Transverse colon (tissue), 4 donors: ENCODE measurements at places on chromosomes 16 and 17. TPM values are rescaled to one million over a fixed set of nuclear protein-coding genes. Genes with fewer than 3 reads are reported as not detected.

- H3K4me3 ChIP-seq, result no peak overlapping the region
- H3K27ac ChIP-seq, result no peak overlapping the region
- peaks cover 6% of the 10 kb centered on the region for H3K4me1 ChIP-seq
- H3K27me3 ChIP-seq, result no peaks in the 10 kb centered on the region
- DNase-seq, result no peak
These were observed 188.6 kb downstream of the NTN1 start for GRCh38 chr17:9209781-9210370.

- DNase-seq, result no peak
- H3K36me3 ChIP-seq, result no peaks in the 10 kb centered on the region
- no peaks in the 10 kb centered on the region for H3K27me3 ChIP-seq
- peaks cover 2% of the 10 kb centered on the region for H3K4me1 ChIP-seq
These were observed 31.5 kb upstream of the APOH start for GRCh38 chr17:66260688-66261087.

GRCh38 chr16:931626-932500 lies 38.9 kb downstream of the LMF1 start:
- no peaks in the 10 kb centered on the region for H3K36me3 ChIP-seq
- no peaks in the 10 kb centered on the region for H3K27me3 ChIP-seq
- no peaks in the 10 kb centered on the region for H3K4me1 ChIP-seq
- no peak overlapping the region for H3K4me3 ChIP-seq

- no peaks in the 10 kb centered on the region for H3K27me3 ChIP-seq
- no peaks in the 10 kb centered on the region for H3K36me3 ChIP-seq
- no peak for DNase-seq
- H3K4me1 ChIP-seq, result no peaks in the 10 kb centered on the region
- H3K4me3 ChIP-seq, result no peak overlapping the region
- no peak overlapping the region for H3K27ac ChIP-seq
These were observed 86.3 kb upstream of the TOM1L1 start for GRCh38 chr17:54814371-54814770.

The KRTAP9-8 gene
- not detected for total RNA-seq

The NUP85 gene
- 39.7 TPM for total RNA-seq

GRCh38 chr16:55662644-55663031 lies 6.8 kb downstream of the SLC6A2 start:
- no peaks in the 10 kb centered on the region for H3K36me3 ChIP-seq
- peaks cover 4% of the 10 kb centered on the region for H3K27me3 ChIP-seq
- H3K4me1 ChIP-seq, result no peaks in the 10 kb centered on the region
- H3K4me3 ChIP-seq, result no peak overlapping the region
- H3K27ac ChIP-seq, result no peak overlapping the region

GRCh38 chr16:14549789-14550153 lies 80.3 kb downstream of the PARN start:
- no peak for DNase-seq
- H3K27ac ChIP-seq, result no peak overlapping the region
- peaks cover 8% of the 10 kb centered on the region for H3K4me1 ChIP-seq
- no peaks in the 10 kb centered on the region for H3K36me3 ChIP-seq

GRCh38 chr17:14590459-14591250 lies 289.8 kb downstream of the HS3ST3B1 start:
- no peak for DNase-seq
- H3K27me3 ChIP-seq, result no peaks in the 10 kb centered on the region
- no peak overlapping the region for H3K27ac ChIP-seq
- no peak overlapping the region for H3K4me3 ChIP-seq
- H3K4me1 ChIP-seq, result no peaks in the 10 kb centered on the region

The POLR3K gene
- 12.7 TPM for total RNA-seq

- no peaks in the 10 kb centered on the region for H3K36me3 ChIP-seq
- DNase-seq, result no peak
- H3K4me1 ChIP-seq, result no peaks in the 10 kb centered on the region
- H3K27ac ChIP-seq, result no peak overlapping the region
- H3K4me3 ChIP-seq, result no peak overlapping the region
These were observed 14.2 kb upstream of the CRK start for GRCh38 chr17:1470071-1470754.

The HID1 gene
- 30.2 TPM for total RNA-seq

The PRSS33 gene
- total RNA-seq, result not detected

DNA sequence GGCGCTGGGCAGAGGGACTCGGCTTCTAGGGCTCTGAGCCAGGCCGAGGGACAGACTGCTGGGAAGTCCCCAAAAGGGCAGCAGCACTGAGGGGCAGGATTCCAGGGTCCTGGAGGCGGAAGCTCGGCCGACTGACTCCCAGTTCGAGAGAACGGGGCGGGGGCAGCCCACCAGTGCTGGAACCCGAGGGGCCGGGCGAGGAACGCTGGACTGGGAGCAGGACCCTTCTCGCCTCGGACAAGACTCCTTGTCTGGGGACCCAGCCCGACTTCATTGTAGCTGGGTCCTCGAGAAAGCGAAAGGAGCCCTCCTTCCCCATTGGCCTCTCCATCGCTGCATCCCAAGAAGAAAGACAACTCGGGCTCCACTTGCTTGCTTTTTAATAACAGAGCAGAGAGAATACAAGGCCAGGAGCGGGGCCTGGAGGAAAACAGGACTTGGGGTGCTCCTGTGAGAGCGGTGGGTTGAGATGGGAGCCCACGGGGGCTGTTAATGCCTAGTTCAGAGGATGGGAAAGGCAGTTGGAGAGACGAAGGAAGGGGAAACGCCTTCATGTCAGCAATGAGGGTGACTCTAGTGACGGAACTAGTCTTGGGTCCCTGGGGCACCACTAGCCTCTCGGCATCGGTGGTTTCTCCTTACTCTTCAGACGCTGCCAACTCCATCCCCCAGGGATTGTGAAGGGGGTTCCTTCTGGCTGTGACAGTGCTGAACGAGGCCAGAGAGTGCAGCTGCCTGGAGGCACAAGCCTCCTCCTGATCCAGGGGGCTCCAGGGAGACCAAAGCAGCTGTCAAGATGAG lies 492 bp upstream of the CAMTA2 start:
- peaks cover 27% of the 10 kb centered on the region for H3K4me1 ChIP-seq
- peak overlapping the region; percentile 97 for H3K27ac ChIP-seq
- no peaks in the 10 kb centered on the region for H3K27me3 ChIP-seq
- H3K4me3 ChIP-seq, result peak overlapping the region; percentile 66
- no peaks in the 10 kb centered on the region for H3K36me3 ChIP-seq

DNA sequence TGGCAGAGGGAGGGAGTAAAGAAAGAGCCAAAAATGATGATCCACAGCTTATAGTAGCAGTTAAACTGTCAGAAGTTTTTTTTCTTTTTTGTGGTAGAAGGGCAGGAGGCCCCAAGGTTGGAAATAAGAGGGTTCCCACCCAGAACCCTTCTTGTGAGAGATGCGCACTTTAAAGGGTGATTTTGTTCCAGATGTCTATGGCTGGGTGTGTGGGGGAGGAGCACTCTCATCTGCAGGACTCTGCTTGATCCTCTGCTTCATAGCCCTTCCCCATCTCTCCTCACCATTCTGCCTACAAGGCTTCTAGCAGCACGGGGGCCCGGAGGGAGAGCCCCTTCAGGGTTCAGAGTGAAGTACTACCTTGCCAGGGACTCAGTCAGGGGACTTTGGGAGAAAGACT lies 6.4 kb downstream of the ATXN1L start:
- no peak overlapping the region for H3K4me3 ChIP-seq
- peaks cover 2% of the 10 kb centered on the region for H3K4me1 ChIP-seq
- H3K36me3 ChIP-seq, result no peaks in the 10 kb centered on the region
- no peaks in the 10 kb centered on the region for H3K27me3 ChIP-seq
- no peak overlapping the region for H3K27ac ChIP-seq
